Calu3 (cell line): ENCODE measurements at places on chromosomes 5 and 9. TPM values are rescaled to one million over a fixed set of nuclear protein-coding genes. Genes with fewer than 3 reads are reported as not detected.

GRCh38 chr5:56305001-56305950 is 72.1 kb upstream of the ANKRD55 start:
- no peak for DNase-seq

- no peak for DNase-seq
These were observed 100.4 kb downstream of the PDE4D start for GRCh38 chr5:59792983-59793585.

The C1QTNF3 gene
- total RNA-seq, result 1.5 and 2.1 TPM in 2 replicates

The TMEM171 gene
- total RNA-seq, result 18.4 and 20.8 TPM in 2 replicates

The MAMDC4 gene
- total RNA-seq, result 3.1 and 3.6 TPM in 2 replicates

The EMB gene
- 37.9 and 44.4 TPM in 2 replicates for total RNA-seq

The ZBED3 gene
- total RNA-seq, result 11.0 and 12.3 TPM in 2 replicates

- no peak for DNase-seq
These were observed 26.1 kb downstream of the RXRA start for GRCh38 chr9:134352247-134352933.

GRCh38 chr9:89425024-89425805 is 72.7 kb downstream of the SEMA4D start:
- DNase-seq, result no peak

GRCh38 chr9:38019731-38020130 is 49.3 kb downstream of the SHB start:
- no peak for DNase-seq

The TIMD4 gene
- total RNA-seq, result not detected in 2 replicates

The TMC1 gene
- total RNA-seq, result not detected in 2 replicates

- no peak for DNase-seq
These were observed 13.5 kb downstream of the STX17 start for GRCh38 chr9:99919930-99920329.

DNA sequence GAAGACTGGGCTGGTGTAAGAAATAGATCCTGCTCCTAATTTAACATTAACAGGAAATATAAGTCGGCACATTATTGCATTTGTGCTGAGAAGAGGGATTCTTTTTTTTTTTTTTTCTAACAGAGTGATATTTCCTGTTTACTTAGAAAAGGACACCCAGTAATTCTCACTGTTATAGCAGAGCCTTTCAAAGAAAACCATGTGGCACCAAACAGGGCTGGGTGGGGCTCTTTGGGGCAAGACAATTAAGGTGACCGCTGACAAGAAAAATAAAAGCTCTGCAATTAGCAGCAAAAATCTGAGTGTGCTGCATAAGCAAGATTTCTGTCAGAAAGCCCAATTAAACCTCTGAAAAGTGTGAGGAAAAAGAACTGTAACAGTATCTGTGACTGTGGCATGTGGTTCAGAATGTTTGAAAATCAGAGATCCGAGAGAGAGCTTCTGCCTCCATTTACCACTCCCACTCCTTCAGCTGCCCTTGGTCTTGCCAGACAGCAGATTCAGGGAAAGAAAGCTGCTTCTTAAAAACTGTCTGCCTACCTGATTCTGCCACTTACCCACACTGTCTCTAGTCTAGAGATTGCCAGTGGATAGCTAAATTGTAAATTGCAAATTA is 77.1 kb upstream of the IQGAP2 start:
- DNase-seq, result no peak

- no peak for DNase-seq
These were observed 128.0 kb downstream of the NPR3 start for GRCh38 chr5:32839106-32839505.

DNA sequence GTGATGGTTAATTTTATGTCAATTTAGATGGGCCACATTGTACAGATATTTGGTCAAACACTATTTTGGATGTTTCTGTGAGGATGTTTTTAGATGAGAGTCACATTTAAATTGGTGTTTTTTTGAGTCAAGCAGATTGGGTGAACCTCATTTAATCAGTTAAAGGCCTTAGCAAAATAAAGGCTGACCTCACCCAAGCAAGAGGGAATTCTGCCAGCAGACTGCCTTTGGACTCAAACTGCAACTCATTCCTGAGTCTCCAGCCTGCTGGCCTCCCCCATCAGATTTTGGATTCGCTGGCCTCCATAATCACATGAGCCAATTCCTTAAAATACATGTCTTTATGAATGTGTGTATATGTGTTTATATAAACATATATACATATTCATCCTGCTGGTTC is 282.7 kb upstream of the POU5F2 start:
- DNase-seq, result no peak

The PCDHGA9 gene
- total RNA-seq, result 16.0 and 18.1 TPM in 2 replicates

- no peak for DNase-seq
These were observed 24.7 kb downstream of the TBCA start for GRCh38 chr5:77751328-77752023.

The CCL27 gene
- total RNA-seq, result not detected in 2 replicates

DNA sequence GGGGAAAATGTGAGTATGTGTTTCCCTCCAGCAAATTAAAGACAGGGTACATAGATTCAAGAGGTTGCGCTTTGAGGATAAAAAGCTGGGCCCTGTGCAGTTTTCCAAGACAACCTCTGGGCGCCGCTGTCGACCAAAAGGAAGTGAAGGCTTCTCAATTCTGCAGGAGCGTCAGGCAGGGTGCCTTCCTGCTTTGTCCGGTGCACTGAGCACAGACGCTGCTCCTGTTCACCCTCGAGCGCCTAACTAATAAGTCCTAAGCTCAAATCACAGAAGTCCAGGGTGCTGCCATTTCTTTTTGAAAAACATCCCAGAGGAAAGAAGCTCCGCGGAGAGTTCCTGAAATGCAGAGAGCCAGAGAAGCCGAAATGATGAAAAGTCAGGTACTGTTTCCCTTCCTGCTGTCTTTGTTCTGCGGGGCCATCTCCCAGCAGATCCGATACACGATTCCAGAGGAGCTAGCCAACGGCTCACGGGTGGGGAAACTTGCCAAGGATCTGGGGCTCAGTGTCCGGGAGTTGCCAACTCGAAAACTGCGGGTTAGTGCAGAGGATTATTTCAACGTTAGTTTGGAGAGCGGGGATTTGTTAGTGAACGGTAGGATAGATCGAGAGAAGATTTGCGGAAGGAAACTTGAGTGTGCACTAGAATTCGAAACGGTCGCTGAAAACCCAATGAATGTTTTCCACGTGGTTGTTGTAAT is at the start of gene PCDHGB1:
TSS of gene PCDHGB1 (plus strand) at position 183 of the 703 bp plus-strand sequence. CDS start at position 345, 162 bp downstream.
- DNase-seq, result no peak

GRCh38 chr5:178145965-178146820 is 7.5 kb downstream of the NHP2 start:
- peak; percentile 88 for DNase-seq

DNA sequence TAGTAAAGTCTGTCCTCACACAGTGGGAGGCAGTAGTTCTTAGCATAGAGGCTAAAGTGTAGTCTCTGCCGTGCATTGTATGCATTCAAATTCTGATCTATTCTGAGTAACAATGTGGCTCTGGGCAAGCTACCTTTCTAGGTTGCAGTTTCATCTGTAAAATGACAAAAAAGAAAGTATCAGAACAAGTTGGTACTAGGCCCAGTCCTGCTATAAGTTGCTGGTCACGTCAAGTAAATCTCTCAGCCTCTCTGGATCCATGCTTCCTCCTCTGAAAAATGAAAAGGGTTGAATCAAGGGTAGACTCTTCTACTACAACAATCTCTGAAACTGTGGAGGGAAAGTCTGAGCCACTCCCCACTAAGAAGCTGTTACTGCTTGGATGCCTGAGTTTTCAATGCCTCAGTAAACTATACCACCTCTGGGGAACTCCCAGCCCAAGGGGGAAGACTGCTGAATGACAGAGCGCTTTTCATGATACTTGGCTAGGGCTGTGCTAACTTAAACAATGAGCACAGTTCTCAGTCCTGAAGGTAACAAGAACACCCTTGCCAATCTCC is 34.5 kb upstream of the SPARC start:
- no peak for DNase-seq

The OSTF1 gene
- total RNA-seq, result 27.0 and 29.7 TPM in 2 replicates

DNA sequence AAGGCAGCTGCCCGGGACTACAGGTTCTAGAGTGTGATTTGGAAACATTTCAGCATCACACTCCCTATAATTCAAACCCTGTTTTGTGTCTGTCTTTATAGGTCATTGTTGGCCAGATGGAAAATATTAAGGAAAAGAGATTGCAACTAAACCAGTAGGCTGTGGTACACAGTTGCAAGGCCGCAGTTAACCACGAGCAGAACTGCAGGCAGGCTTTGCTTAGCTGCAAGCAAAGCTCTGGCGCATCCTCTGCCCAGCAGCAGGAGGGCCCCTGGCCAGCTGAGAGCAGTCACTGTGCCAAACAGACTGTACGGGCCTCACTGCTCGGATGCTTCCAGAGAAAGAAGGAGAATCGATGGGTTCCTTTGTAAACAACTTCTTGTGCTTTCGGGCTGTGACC is 204.5 kb downstream of the DENND1A start:
- no peak for DNase-seq

DNA sequence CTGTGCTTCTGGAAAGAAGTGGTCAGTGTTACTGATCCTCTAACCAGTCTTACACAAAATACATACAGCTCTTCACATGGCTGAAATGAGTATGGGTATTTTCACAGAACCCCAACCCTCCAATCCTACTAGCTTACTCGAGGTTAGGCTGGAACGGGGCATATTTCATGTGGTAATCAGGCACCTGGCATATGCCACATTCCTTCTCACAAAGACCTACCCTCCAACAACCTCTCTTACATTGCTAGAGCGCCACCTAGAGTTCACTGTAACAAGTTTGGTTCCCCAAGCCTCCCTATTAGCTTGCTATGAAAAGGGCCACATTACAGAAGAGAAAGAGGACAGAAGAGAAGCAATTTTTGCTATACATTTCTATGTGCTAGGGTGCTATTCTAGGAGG is 597.3 kb downstream of the PRELID2 start:
- peak; percentile 75 for DNase-seq

The PCDHAC2 gene
- 12.6 and 17.1 TPM in 2 replicates for total RNA-seq

- no peak for DNase-seq
These were observed 184.5 kb upstream of the GNA14 start for GRCh38 chr9:77832639-77833038.

The RNF208 gene
- 10.1 and 14.2 TPM in 2 replicates for total RNA-seq

DNA sequence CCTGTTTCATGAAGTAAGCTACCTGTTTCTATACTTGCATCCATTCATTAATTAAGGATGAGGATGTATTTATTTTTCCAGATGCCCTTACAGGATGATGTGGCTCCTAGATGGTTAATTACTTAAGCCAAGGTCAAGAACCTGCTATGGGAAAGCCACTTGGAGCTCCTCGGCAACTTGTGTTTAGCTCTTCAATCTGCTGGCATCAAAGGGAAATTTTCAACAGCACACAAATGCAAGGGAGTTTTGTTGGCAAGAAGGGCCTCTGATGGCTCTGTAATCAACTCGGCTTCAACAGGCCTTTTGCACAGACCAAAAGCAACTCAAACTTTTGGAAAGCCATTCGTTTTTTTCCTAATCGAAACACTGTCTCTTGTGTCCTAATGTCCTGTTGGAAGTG is 125.3 kb downstream of the EFNA5 start:
- no peak for DNase-seq

DNA sequence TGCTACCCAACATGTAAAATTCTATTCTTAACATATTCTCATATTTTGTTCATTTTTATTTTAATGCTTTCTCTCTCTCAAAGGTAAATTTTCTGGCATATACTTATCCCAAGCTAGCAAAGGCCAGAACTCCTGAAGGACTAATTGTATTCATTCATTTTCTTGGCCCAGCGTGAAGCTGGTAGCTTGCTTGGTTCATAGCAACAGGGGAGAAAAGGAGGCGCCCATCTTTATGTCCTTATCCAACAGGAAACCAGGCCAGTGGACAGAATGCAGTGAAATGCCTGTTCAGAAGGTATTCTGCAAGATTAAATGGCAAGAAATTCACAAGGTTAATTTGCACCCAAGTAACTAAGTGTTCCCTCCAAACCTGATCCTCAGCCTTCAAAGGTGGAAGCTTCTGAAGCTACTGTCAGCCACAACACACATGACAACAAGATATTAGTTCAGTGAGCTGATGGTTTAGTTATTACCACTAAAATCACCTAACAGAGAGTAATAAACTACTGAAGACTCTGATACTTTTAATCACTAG is 5.6 kb downstream of the EFNA5 start:
- DNase-seq, result no peak

DNA sequence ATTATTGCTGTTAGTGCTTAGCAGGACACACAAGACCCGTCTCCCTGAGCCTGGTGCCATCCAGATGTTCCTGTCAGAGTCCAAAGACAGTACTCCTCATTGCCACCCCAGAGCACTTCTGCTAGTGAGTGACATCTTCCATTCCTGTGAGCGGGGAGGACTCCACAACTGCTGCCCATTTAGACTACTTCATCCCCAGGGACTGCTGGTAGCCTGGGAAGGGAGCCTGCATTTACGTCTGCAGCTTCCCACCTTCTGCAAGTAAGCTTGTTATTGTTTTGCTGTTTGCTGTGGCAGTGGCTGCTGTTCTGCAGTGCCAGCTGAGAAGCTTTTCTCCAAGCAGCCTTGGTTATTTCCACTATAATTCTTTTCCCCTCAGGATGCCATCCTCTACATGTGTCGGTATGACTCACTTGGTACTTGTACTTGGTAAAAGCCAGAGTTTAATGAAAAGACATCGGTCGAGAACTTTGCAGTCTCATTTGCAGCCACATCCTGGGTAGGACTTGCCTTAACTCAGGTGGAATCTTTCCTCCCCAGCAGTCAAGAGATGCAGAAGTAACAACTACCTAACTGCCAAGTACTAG is 10.6 kb upstream of the MAP1B start:
- no peak for DNase-seq

The ACER2 gene
- 7.6 and 10.0 TPM in 2 replicates for total RNA-seq

- DNase-seq, result peak; percentile 66
These were observed 212.0 kb downstream of the ARHGAP26 start for GRCh38 chr5:142981886-142982820.

GRCh38 chr9:34566322-34566721 is 23.2 kb downstream of the CNTFR start:
- DNase-seq, result no peak

DNA sequence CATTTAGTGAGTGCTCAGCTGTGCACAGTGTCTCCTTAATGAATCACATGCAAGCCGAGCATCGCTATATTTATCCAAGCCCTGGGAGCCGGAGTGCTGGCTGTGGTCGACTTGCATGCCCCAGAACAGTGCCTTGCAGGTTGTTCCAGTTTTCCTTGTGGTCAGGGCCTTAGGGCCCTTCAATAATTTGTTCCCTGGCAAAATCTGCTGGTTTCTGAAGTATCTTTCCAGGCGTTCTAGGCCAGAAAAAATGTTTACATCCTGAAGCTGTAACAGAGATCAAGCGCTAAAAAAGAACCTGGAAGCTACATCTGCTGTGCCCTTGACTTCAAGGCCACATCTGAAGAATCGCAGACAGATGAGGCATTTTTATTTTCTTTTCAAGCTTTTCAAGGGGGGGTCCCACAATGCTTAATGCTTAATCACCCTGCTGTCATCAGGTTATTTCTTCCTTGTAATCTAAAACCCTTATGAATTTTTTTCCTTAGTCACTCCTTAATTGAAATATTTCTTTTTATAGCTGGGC is 105.8 kb downstream of the DOCK2 start:
- no peak for DNase-seq

The C5orf58 gene
- total RNA-seq, result not detected in 2 replicates

DNA sequence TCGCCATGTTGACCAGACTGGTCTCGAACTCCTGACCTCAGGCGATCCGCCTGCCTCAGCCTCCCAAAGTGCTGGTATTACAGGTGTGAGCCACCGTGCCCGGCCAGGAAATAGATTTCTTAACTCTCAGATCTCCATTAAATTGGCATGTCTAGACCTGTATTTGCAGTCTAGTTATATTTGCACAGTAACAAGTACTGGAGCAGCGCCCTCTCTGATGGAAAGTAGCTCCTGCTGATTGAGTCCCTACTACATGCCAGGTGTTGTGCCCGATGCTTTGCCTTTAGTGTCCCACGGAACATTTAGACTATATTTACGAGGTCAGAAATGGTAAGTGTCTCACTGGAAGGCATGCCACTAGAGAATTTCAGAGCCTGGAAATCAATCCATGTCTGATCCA is 15.8 kb upstream of the TMED9 start:
- no peak for DNase-seq

- DNase-seq, result peak; percentile 76
These were observed at the start of gene NME5 for GRCh38 chr5:138138949-138139780. TSS of gene NME5 (minus strand) at chr5:138139428. CDS start at chr5:138138780, 648 bp downstream.
